ENCODE measurements at places on chromosomes 12 and 14.

- ATAC-seq, result no peak
These were observed 10.1 kb downstream of the RAP1B start for GRCh38 chr12:68620519-68621471.

DNA sequence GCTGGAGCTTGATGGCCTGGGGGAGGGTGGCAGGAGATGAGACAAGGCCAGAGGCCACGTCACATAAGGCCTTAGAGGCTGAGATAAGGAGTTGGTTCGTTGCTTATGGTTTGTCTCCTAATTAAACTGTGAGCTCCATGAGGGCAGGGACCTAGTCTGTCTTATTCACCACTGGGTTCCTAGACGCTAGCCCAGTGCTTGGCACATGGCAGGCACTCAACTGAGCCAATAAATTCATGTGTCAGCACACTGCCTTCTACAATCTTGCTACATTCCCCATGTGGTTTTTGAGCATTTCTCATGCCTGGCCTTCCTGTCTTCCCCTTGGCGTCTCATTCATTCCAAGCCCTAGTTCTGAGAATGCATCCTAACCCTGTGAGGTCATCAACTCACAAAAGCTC, 92.5 kb upstream of the MED13L start:
- ATAC-seq, result no peak

GRCh38 chr12:104738331-104738730, 219.8 kb downstream of the SLC41A2 start:
- ATAC-seq, result no peak

DNA sequence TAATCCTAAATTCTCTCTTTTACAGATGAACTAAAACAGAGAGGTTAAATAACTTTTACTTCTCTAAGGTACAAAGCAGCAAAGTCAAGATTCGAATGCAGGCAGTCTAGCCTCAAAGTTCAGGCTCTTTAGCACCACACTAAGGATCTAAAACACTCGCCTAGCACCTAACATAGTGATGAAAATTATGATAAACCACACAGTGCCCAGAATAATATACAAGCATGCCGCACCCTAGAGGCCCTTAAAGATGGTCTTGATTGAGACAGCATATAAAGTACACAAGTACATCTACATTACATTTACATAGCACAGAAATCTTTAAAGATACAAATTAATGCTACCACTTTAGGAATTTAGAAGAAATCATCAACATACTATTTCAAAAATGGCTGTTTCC, 207.0 kb downstream of the MED13L start:
- ATAC-seq, result no peak

Measured in activated CD4-positive, CD25-positive, alpha-beta regulatory T cell treated with anti-CD3 and anti-CD28 coated beads, Interleukin-2, amount 50 U/mL, for 24 hours (primary cell).